ENCODE measurements at places on chromosomes 16 and 17. TPM values are rescaled to one million over a fixed set of nuclear protein-coding genes. Genes with fewer than 3 reads are reported as not detected.

The ARHGAP23 gene
- total RNA-seq = 10.5 TPM

The PPP1R1B gene
- total RNA-seq = 1.5 TPM

The UTS2R gene
- total RNA-seq = not detected

The HBQ1 gene
- not detected for total RNA-seq

DNA sequence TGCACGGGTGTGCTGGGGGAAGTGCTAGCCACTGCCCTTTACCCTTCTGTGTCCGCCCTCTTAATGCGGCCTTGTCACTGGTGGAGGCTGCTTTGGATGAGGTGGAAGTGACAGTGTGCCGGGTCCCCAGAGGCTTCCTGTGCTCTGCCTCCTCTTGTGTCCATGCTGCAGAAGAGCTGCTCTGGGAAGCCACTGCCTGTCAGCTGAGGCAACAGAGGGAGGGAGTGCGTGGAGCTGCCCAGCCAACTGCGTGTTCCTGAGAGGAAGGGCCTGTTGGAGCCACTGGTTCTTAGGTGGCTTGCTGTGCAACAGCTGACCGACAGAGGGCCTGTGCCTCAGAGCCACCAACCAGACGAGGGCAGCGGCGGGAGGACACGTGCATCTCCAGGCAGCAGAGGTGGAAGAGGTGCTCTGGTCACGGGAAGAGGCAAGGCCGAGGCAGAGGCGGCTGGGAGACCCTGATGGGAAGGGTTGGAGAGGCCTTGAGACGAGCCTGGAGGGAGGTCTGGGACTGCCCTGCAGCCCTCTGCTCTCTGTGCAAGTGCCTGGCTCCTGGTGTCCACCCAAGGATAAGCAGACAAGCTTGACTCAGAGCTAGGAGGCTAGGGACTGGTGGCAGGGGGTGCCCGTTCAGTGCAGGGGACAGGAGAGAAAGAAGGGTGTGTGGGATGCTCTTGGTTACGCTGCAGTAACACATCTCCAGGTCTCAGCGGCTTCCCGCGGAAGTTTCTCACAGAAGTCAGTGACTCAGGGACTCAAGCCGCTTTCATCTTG lies 25.4 kb downstream of the B9D1 start:
- H3K36me3 ChIP-seq = no peaks in the 10 kb centered on the region
- no peak overlapping the region for H3K4me3 ChIP-seq
- no peak for DNase-seq
- no peaks in the 10 kb centered on the region for H3K27me3 ChIP-seq
- H3K4me1 ChIP-seq = peaks cover 15% of the 10 kb centered on the region

GRCh38 chr17:64146418-64147109 lies 16.6 kb upstream of the ERN1 start:
- DNase-seq = peak; percentile 79
- H3K36me3 ChIP-seq = no peaks in the 10 kb centered on the region
- H3K4me1 ChIP-seq = peaks cover 54% of the 10 kb centered on the region
- H3K4me3 ChIP-seq = peak overlapping the region; percentile 92
- H3K27me3 ChIP-seq = no peaks in the 10 kb centered on the region

DNA sequence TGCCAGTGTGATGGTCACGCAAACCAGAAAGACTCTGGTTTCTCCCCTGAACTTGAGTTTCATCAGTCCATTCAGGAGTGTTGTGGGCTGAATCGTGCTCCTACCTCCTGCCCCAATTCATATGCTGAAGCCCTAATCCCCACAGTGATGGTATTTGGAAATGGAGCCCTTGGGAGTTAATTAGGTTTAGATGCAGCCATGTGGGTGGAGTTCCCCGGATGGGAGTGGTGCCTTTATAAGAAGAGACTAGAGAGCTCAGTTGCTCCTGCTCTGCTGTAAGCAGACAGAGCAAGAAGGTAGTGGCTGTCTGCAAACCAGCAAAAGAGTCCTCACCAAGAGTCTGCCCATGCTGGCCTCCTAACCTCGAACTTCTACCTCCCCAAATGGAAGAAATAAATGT lies 160.3 kb upstream of the DYNLRB2 start:
- no peak for DNase-seq
- no peaks in the 10 kb centered on the region for H3K27me3 ChIP-seq
- no peaks in the 10 kb centered on the region for H3K36me3 ChIP-seq
- H3K4me3 ChIP-seq = no peak overlapping the region

- H3K4me1 ChIP-seq = no peaks in the 10 kb centered on the region
- no peaks in the 10 kb centered on the region for H3K36me3 ChIP-seq
- no peaks in the 10 kb centered on the region for H3K27me3 ChIP-seq
- DNase-seq = no peak
Measured at GRCh38 chr16:53561101-53561888, 58.3 kb upstream of the AKTIP start.

GRCh38 chr17:38673707-38674013 lies 1.1 kb downstream of the EPOP start:
- H3K4me1 ChIP-seq = peaks cover 4% of the 10 kb centered on the region
- H3K4me3 ChIP-seq = peak overlapping the region; percentile 60
- DNase-seq = no peak
- no peaks in the 10 kb centered on the region for H3K36me3 ChIP-seq
- H3K27ac ChIP-seq = no peak overlapping the region
- H3K27me3 ChIP-seq = peaks cover 42% of the 10 kb centered on the region

DNA sequence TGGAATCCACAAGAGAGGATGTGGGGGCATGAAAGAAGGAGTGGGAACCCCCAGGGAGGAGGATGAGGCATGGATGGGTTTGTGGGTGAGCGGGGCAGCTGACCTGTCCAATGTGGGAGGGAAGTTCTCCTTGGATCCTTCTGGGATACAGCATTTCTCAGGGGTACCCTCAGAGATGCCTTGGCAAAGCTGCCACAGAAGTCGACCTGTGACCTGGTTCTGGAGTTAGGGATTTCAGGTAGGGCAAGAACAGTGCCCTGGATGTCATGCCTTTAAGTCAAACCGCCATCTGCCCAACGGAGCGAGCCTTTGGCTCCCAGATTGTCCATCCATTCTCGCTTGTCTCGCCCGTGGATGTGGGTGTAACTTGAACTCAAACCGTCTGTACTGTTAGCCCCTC lies 30.0 kb downstream of the WSCD1 start:
- no peak overlapping the region for H3K27ac ChIP-seq
- no peak for DNase-seq
- no peak overlapping the region for H3K4me3 ChIP-seq
- H3K4me1 ChIP-seq = peaks cover 22% of the 10 kb centered on the region
- H3K36me3 ChIP-seq = no peaks in the 10 kb centered on the region
- H3K27me3 ChIP-seq = no peaks in the 10 kb centered on the region

DNA sequence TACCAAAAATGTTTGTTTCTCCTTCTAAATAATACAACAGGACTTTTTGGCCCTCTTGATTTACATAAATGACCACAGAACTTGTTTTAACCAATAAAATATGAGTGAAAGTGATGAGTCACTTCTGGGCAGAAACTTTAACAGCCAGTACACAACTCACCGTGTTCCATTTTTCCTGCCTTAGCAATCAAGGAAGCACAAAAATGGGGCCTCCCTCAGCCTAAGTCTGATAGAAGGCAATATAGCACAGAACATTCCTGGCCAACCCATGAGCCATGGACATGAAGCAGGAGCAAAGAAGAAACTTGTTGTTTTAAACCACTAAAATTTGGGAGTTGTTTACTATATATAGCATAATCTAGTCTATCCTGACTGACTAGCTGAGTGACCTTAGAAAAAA lies 61.1 kb upstream of the MTMR4 start:
- no peaks in the 10 kb centered on the region for H3K27me3 ChIP-seq
- no peaks in the 10 kb centered on the region for H3K36me3 ChIP-seq
- no peak overlapping the region for H3K27ac ChIP-seq
- no peak for DNase-seq

- DNase-seq = no peak
- no peaks in the 10 kb centered on the region for H3K27me3 ChIP-seq
- peak overlapping the region; percentile 100 for H3K27ac ChIP-seq
- H3K4me1 ChIP-seq = peaks cover 37% of the 10 kb centered on the region
- peak overlapping the region; percentile 87 for H3K4me3 ChIP-seq
Measured at GRCh38 chr16:67158637-67159600, 790 bp downstream of the TRADD start.

All from gastrocnemius medialis (tissue), 4 donors.